ENCODE measurements at places on chromosomes 13 and 19.

DNA sequence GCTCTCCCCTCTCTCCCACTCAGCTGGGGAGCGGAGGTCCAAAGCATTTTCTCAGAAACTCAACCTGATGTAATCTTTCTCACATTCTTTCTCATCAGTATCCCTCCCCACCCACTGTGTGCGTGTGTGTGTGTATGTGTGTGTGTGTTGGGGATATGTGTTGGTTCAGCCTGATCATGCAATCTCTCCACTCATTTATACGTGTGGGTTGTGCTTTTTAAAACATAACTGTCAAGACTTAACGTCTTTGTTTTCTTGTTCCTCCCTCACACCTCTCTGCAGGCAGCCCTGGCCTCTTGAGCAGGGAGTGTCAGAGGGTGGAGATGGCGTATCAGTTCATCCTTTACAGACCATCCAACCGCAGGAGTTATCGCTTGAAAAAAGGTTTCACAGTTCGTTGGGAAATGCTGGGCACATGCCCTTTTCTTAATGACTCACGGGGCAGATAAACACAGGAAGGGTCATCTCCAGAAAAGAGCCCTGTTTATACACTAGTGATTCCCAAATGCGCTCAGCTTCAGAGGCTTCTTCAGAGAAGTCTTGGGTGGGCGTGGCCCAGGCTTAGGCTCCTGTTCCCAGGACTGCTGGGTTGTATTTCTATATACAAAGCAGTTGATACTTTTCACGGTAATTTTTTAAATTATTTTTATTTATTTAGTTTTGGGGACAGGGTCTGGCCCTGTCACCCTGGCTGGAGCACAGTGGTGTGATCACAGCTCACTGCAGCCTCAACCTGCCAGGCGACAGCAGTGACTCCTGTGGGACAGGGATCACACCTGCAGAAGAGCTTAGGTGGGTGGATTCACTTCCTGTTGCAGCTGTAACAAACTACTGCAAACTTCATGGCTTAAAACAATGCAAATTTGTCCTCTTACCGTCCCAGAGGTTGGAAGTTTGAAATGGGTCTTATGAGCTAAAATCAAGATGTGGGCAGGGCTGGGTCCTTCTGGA is 60.3 kb downstream of the CCDC70 start:
- no peak for DNase-seq

GRCh38 chr19:13078381-13078780 is 24.3 kb downstream of the LYL1 start:
- DNase-seq: no peak

- peak; percentile 31 for DNase-seq
Observed at GRCh38 chr13:101144808-101145419, 271.4 kb downstream of the NALCN start.

GRCh38 chr19:43664018-43664417 is 6.0 kb downstream of the PLAUR start:
- no peak for DNase-seq

GRCh38 chr13:25177012-25177411 is 4.9 kb upstream of the AMER2 start:
- DNase-seq: no peak

- DNase-seq: no peak
Observed at GRCh38 chr19:47581605-47582319, 8.8 kb upstream of the ZNF541 start.

- DNase-seq: no peak
Observed at GRCh38 chr19:38686530-38686888, 39.1 kb downstream of the ACTN4 start.

DNA sequence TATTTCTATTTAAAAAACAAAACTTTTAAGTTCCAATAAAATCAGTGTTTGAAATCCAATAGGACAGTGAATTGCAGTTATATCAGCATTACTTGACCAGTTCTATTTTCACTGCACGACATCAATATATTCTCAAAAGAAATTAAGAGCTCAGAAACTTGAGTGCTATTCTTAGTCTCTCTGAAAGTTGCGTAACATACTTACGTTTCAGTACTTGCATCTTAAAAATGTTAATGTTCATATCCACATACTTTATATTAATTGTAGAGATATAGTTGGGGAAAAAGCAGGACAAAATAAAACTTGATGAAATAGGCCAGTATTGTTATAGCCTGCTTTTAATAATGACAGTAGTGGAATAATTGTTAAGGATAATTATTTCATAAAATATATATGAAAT is 720.5 kb upstream of the PCDH9 start:
- DNase-seq: no peak

DNA sequence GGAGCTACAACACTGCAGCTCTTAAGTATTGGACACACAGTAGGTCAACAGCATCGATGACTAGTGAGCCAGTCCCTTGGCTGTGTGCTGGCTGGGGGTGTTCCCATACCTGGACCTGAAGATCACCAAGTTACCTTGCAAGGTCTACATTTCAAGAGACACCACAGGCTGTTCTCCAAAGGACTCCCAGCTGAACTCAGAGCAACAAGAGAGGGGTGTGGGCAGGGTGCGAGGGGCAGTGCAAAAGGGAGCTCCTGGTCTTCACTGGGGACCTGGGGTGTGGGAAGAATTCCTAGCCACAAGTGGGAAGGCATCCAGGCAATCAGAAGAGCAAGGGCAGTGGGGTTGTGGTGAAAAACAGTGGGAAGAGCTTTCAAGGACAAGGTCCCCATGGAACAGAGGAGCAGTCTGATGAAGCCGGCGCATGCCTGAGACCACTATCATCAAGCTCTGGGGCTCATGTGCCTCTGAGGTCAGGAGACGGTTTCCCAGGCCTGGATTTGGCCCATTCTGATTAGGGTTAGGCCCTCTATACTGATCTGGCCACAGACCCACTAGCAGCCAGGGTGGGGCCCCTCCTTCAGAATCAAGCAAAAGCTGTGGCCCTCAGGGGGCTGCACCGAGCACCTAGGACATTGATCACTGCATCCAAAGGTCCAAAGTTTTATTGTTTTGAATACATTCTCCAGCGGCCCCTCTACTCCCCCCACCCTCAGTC is 4.7 kb upstream of the GSK3A start:
- no peak for DNase-seq

- no peak for DNase-seq
Observed at GRCh38 chr19:38081547-38082255, 142.3 kb downstream of the DPF1 start.

DNA sequence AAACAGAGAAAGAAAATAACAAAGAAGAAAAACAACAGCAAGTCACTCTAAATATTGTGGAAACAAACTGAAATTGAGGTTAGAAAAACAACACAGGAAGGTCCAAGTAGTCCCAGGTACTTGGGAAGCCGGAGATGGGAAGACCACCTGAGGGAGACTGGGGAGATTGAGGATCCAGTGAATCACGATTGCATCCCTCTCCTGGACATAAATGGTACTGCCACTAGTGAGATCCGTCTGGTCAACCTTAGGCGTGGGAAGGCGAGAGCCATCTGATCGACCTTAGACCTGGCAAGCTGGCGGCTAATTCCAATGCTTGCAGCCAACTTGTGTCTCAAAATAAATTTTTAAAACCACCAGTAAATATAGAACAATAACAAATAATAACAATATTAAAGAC is 81.9 kb downstream of the ZNF726 start:
- DNase-seq: no peak

Data from smooth muscle cell of the brain vasculature (primary cell).